ENCODE measurements at places on chromosomes 3 and 15.

GRCh38 chr3:184042617-184043016 is 10.2 kb upstream of the HTR3C start:
- no peak for DNase-seq

- DNase-seq: no peak
These were observed 42.0 kb downstream of the ATR start for GRCh38 chr3:142536519-142536918.

- DNase-seq: no peak
These were observed 45.5 kb downstream of the PPM1L start for GRCh38 chr3:160801386-160802118.

DNA sequence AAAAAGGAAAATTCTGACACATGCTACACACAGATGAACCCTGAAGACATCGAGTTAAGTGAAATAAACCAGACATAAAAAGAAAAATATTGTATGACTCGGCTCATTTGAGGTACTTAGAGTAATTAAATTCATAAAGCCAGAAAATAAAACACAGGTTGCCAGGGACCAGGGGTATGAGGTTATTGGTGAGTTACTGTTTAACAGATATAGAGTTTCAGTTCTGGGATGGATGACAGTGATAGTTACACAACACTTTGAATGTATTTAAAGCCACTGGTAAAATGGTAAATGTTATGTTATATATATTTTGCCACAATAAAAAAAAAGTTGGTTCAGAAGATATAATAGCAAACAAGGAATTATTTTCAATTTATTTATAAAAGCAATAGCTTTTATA is 436.1 kb upstream of the WNT5A start:
- no peak for DNase-seq

DNA sequence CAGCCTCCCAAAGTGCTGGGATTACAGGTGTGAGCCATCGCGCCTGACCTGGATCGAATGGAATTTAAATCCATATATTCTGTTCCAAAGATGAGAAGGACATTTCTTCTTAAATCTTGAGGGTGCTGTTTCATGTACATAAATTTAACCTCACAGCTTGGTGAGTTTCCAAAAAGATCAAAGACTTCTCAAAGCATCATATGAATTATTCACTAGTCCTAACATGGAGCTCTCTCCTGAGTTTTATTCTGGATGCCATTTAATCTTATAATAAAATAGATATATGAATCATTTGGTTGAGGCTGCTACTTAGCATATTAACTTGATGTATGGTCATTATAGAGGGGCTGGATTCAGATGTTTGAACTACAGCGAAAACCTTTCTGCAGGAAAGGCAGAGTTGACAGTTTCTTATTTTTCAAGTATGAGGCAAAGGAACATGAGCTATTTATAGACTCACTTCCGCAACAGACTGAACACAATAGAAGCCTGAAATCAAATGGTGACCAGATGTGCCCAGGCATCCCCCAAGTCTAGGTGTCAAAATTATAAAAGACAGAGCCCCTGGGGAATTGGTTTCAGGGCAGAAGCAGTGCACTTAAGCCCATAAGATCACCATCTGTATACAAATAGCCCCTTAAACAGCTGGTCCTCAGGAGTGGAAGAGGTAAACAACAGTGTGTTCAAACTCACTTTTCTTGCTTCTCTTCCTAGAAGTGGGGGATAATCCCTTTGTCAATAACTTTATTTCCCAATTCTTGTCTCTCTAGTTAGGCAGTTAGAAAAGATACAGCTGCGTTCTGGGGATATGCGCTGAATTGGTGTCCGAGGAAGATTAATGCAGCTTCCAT is 29.7 kb downstream of the STARD9 start:
- DNase-seq: no peak

DNA sequence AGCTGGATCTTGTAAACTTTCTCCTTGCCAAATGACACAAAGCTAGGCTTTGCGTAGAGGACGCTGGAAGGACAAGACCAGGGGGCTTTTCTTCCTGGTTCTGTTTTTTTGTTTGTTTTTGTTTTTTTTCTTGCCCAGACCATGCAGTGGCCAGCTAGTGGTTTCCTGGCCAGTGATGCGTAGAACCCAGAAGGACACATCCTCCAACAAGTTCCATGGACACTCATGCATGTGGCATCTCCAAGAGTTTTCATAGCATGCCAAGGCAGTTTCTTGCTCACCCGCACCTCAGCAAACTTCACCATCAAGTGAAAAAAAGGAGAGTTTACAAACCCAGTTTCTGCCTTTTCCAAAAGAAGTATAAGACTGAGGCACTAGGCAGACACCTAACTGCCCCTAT is 46.1 kb upstream of the TMCO5A start:
- no peak for DNase-seq

GRCh38 chr3:12405432-12406272 is 78.6 kb upstream of the TSEN2 start:
- DNase-seq: peak; percentile 46

DNA sequence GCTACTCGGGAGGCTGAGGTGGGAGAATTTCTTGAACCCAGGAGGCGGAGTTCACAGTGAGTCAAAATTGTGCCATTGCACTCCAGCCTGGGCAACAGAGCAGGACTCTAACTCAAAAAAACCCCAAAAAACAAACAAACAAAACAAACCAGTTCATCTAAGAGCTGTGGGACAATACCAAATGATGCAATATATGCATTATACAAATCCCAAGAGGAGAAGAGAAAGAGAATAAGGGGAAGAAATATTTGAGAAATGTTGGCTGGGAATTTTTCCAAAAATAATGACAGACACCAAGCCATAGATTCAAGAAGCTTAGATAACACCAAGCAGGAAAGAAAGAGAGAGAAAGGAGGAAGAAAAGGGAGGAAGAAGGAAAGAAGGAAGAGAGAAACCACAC is 82.5 kb downstream of the KLF13 start:
- DNase-seq: no peak

- peak; percentile 64 for DNase-seq
These were observed 45.6 kb upstream of the STRIT1 start for GRCh38 chr3:155339052-155339451.

DNA sequence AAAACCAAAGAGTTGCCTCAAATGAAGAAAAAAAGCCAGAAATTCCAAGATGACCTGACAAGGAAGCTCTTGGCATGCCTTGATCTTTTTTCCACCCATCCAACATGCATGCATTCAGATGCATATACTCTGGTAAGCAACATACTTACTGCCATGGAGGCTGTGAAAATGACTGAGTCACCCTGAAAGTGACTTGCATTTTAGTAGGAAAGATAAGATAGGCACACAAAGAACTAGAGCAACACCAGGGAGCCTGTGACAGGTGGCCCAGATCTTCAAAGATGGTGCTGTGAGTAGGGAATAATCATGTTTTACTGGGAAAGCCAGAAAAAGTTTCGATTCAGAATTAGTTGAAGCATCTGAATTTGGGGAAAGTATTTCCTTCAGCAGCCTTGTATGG is 185.1 kb upstream of the SLCO3A1 start:
- no peak for DNase-seq

DNA sequence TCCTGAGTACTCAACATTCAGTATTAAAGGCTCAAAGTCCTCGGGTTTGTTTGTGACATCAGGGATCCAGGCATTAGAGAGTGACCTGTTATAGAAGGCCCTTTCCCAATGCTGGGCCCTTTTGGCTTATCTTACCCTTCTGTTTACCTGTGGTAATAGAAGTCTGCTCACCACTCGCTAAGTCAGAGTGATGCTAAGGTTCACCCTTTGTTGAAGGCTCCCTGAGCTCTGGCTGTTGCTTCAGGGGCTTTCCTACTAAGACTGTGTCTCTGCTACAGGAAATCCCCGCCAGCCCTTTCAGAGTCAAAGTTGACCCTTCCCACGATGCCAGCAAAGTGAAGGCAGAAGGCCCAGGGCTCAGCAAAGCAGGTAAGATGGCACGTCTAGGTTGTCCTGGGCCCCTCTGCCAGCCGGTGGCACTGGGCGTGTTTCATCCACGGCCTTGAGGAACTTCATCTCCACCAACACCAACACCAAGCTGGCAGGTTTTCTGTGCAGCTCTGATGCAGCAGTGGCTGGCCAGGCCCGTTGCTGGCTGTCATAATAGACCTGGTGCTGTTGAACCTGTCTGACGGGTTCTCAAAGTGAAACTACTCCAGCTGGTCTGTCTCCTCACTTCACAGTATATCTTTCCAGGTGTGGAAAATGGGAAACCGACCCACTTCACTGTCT is 99.1 kb downstream of the DNASE1L3 start:
- no peak for DNase-seq

DNA sequence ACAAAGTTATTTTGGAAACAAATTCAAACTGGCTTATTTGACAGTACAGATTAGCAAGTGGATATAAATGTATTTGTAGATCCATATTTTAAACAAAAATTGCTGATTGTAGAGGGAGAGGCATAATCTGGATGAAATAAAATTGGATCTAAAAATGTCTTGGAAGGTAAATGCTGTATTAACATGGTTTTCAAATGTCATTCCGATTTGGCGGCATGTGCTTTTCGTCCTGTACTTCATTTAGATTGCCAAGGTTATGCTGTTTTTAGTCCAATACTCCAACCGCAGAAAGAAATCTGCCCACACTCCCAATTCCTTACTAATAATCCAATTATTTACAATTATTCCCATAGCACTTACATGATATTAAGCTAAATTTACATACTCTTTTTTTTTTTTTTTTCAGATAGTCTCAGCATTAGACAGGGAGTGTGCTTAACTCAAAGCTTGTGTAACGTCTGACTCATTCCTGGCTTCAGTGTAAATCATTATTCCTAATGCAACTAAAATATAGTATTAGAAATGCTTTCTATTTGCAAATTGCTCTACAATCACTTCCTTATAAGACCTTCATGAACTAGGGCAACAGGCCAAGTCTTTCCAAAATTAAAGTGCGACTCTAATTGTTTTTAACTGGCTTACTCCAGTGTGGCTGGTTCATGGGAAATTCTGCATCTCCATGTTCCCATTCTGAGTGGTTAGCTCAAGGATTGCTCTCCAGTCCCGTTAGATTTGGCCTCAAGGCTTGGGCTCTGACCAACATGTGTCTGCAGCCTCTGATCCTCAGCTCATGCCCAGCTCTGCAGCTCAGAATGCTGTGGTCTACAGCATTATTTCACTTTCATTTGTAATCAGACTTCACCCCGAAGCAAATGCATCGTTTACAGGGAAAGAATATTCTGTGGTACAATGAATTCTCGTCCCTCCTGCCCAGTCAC is 103.9 kb downstream of the FBN1 start:
- peak; percentile 85 for DNase-seq

GRCh38 chr3:17151598-17152373 is 267.0 kb downstream of the PLCL2 start:
- no peak for DNase-seq

- peak; percentile 83 for DNase-seq
These were observed at the start of gene TIMP4 for GRCh38 chr3:12158387-12159226. Gene TIMP4, minus strand, starts transcription at chr3:12158912. Its CDS starts 72 bp downstream, at chr3:12158840.

DNA sequence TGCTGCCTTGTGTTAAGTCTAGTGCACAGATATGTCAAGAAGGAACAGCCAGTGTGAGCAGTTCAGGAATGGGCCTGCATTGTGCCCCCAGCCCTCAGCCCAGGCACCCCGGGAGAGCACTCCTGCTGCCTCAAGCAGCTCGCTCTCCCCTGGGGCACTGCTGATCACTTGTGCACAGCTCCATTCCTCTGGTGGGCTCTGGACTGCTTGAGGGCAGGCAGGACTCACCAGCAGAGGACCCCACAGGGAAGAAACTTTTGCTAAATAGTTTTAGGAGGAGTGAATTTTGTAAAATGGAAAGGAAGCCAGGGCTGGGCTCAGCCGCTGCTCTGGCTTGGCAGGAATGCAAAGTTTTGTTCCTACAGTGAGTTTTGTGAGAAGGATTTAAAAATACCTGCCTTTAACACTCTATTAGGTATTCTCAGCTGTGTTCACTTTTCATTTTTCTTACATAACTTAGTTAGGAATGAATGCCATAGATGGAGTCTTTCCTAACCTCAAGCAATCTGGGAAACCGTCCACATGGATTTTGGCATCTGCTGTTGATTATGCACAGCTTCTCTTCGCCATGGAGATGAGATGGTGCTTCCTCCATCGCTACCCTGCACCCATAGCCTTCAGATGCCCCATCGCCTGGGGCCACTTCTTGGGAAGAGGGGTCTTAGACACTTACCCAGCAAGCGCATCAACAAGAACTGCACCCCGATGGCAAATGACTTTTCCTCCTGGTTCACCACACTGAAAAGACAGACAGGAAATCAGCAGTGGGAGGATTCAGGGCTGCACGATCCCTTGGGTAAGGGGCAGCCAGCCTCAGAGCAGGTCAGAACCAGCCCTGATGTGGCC is 42.3 kb upstream of the RAB6B start:
- peak; percentile 47 for DNase-seq

GRCh38 chr15:62558640-62559380 is 393.7 kb upstream of the C2CD4B start:
- DNase-seq: no peak

DNA sequence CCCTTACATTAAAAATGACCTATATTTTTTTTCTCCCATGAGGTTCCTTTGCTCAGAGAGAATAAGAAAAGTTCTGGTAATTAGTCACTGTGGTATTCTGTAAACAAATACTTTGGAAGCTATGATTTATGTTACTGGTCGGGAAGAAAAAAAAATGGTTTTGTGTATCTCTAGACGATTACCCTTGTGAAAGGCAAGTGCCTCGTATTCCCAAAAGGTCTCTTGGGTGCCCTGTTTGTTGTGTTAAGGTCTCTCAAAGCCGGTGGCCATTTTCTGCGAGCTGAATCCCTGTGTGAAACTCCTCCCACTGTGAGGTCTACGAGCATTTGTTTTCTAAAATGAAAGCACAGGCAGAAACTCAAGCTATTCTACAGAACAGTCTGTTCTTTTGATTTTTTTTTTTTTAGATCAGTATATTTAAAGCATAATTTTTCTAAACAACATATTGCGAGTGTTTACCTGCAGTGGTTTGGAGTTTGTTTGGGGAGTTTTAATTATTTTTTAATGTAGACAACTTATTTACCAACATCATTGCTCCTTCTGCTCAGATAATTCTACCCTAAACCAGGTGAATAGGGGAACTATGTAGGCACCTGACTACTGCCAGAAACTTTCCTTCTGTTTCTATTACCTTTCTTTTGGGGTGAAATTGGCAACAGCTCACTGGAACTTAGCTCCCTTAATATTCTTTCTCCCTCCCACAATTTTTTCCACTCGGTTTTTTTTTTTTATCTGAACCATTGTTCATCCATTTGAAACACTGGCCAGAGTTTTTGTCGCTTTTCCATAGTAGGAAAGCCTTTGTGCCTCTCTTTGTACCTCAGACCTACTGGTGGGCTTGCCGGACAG is 44.0 kb downstream of the ZBTB38 start:
- peak; percentile 84 for DNase-seq

DNA sequence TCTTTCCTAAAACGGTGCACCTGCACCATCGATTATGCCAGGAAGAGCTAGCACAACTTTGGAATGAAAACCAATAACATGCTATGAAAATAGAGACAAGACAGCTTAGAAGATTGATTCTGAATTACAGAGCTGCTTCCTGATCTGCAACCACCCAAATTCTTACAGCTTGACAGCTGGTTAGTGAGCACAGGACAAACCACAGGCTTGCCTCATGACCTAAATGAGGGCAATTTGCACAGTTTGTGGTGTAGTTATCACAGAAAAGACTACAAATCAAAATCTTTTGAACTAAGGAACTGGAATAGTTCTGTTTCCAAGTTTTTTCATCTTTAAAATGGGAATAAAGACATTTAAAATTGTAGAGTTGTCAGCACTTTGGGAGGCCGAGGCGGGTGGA is 533.5 kb downstream of the NAALADL2 start:
- DNase-seq: no peak
